ENCODE measurements at places on chromosomes 12 and 14.

- no peak for DNase-seq
Measured at GRCh38 chr14:99550387-99550992, 53.5 kb downstream of the CCDC85C start.

- no peak for DNase-seq
Measured at GRCh38 chr12:101763246-101763931, 24.1 kb upstream of the SYCP3 start.

DNA sequence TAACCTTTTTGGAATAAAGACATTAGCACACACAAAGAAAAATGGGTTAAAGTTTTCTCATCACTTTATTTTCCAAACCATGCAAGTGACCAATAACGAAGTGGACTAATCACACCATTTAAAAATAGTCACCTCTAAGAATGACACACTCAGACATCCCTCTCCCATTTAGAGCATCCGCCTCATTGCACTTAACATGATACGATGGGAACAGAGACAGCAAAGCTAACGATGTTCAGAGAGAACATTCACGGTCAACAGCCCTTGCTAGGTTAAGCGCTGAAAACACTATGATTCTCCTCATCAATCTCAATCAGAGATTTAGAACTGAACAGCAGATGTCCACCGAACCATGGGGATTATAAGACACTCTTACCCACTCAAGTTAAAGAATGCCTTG is 35.8 kb downstream of the NIN start:
- no peak for DNase-seq

- no peak for DNase-seq
Measured at GRCh38 chr12:66321435-66321834, 19.1 kb downstream of the HELB start.

- no peak for DNase-seq
Measured at GRCh38 chr14:72828604-72829003, 65.3 kb downstream of the DPF3 start.

DNA sequence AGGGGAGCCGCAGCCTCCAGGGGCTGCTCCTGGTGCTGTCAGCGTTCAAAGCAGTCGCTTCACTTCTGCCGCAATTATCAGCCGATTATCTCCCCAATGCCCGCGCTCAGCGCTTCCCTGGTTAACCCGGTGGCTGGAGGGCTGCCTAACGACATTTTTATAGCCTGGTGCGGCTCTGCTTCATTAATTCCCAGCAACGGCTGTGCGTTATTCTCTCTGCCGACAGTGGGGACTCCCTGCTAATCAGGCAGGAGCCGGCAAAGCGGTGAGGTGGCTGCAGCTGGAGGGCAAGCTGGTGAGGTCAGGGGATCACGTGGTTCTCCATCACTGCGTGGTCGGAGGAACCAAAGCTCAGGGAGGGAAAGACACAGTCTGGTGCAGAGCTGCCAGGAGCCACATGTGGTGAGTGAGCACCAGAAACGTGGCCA is 62.9 kb downstream of the GLRX5 start:
- DNase-seq: no peak

DNA sequence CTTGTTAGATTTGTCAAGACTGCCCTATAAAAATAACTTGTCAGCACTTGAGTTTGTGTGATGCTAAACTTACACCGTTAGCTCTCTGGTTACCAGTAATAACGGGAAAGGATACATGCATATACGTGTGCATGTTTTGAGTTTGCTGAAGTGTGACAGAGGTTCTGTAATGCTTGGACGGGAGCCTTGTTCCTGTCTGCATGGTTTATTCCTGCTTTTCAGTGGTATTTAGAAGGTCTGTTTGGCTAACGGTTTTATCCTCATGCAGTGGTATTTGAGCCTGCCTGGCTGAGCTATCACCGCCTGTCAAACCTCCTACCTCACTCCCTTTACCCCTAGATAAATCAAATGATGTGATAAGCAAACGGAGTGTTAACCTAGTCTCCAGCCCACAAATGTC is 305.6 kb downstream of the GALC start:
- DNase-seq: no peak

GRCh38 chr14:35362450-35362849 is 42.1 kb downstream of the NFKBIA start:
- no peak for DNase-seq
